ENCODE measurements at places on chromosomes 12 and 14.
A peak's percentile ranks its signal among the peaks of the same experiment; 100 is the strongest.

DNA sequence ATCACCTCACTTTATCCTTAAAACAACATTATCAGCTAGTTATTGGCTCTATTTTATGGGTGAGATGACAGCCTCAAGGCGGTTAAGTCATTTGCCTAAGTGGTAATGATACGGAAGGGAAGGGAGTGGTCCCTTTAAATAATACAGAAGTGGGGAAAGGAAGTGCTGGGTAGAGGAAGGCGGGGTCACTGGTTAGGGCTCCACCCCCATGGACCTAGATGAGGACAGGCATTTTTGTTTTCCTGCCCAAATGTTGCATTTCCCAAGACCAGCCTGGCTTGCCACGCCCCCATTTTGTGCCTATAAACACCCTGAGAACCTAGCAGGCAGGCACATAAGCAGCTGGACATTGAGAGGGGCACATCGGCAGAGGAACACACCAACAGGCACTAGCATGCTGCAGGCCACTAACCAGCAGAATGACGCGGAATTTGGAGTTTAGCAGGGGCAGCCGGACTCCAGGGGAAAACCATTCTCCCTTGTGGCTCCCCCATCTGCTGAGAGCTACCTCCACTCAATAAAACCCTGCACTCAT lies 100.9 kb downstream of the EPS8 start:
- peak; percentile 61 for DNase-seq

DNA sequence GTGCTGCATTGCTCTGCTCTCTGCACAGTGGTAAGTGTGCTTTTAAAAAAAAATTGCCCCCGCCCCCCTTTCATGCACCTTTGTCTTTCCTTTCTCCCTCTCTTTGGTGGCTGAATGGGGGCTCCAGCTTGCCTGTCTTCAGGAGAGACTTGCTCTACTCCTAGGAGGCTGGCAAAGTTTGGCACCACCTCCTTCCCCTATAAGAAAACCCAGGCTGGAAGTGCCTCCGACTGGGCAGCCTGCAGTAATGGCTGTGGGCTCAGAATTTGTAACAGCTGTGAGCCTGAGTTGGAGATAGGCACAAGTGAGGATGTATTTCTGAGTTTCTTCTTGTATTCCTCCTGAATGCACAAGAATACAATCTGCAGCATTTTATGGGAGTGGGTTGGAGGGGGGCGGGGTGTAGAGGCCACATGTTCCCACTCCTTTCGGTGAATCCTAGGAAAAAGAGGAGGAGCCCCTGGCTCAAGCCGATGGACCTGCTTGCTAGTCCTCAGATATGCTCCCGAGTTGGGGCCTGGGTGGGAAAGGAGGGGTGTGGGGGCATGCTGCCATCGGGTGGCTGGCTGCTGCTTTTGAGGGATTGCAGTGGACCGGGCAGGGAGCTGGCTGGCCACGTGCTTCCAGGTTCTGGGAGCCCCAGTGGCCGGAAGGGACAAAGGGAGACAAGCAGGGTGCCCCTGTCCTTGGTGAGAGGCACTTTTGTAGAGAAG lies 124.3 kb downstream of the TSPAN9 start:
- no peak for DNase-seq

DNA sequence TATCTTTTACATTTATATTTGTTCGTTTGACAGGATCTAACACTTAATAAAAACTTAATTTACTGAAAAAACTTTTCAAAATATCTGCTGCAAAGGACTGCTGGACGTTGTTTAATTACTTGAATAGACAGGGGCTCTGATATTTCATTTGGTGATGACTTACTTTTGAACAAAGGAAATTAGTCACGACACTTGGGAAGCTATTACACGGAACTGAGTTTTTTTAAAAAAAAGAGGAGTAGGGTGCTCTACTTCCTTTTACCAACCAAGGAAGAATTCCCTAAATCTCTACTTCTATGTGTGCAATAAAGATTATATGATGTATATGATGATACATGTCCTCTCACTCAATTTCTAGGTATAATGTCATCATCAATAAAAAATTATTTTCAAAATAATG lies 4.7 kb downstream of the FGD6 start:
- no peak for DNase-seq

GRCh38 chr14:54424479-54424901 lies 16.7 kb downstream of the CNIH1 start:
- no peak for DNase-seq

GRCh38 chr12:117059156-117059555 lies 40.1 kb downstream of the TESC start:
- no peak for DNase-seq

DNA sequence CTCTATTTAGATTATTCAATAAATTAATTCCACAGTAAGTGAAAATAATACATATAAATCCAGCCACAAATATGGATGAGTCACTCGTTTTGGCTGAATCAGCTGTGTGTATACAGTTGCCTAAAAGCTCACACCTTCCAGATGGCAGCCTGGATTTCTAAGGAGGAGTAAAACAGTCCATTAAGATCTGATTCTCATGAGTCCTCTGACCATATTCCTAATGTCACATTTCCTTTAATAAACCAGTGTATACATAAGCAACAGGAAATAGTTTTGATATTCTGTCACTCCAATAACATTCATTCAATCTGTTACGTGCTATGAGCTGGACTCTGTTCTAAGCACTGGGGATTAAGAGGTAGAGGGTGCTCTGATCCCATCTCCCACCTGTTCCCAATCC lies 21.8 kb downstream of the MDM1 start:
- peak; percentile 96 for DNase-seq

DNA sequence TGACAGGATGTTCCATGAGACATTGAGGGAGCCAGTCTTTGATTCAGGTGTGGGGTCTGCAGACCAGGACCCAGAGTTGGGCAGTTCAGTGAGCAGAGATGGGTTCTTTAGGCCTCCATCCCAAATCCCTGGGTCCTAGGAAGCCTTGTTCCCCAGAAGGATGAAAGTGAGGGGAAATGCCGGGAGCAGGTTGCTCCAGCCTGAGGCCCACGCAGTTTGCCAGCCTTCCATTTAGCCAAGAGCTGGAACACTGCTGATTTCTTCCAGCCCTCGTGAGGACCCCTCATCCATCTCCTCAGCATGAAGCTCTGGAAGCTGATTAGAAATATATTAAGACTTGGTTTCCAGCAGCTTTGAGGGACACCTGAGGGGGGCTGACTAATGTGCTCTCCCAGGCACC lies 12.1 kb downstream of the C14orf132 start:
- DNase-seq, result no peak

DNA sequence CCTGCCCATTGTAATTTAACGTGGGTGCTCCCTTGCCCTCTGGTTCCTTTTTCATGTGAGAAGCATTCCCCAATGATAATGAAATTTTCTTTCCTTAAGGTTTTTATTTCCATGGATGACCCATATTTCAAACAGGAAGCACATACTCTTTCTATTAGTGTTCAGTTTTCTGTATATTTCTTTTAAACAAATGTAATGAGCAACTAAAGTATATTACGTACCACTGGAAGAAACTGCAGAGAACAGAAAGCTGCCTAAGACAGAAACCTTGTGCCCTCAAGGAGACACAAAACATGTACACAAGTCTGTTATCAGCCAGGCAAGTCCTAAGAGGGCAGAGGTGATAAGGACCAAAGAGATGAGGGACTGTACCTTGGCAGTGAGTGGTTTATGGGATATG lies 414.9 kb downstream of the ETNK1 start:
- no peak for DNase-seq

GRCh38 chr14:96042248-96042930 lies 3.2 kb downstream of the C14orf132 start:
- DNase-seq, result peak; percentile 71

- DNase-seq, result no peak
Observed at GRCh38 chr14:34424488-34424887, 37.6 kb downstream of the SPTSSA start.

- DNase-seq, result peak; percentile 26
Observed at GRCh38 chr12:13049816-13050215, 5.6 kb downstream of the FAM234B start.

DNA sequence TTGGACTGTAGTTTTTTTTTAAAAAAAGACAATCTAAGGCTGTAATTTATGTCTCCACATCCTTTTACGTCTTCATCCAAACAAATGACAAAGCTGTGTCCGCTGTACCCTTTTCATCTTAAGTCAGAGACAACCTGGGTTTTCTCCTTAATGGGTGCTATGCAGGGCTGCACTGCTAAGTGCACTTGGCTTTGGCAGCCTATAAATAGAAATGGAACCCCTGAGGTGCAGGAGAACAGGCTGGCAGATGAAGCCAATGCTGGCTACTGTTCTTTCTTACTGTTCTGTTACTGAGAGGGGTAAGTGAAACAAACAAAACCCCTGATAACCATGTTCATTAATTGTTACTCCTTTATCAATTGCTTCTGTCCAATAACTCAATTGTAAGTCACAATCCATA lies 47.1 kb upstream of the KICS2 start:
- no peak for DNase-seq

GRCh38 chr14:34335968-34336367 lies 126.1 kb downstream of the SPTSSA start:
- no peak for DNase-seq

DNA sequence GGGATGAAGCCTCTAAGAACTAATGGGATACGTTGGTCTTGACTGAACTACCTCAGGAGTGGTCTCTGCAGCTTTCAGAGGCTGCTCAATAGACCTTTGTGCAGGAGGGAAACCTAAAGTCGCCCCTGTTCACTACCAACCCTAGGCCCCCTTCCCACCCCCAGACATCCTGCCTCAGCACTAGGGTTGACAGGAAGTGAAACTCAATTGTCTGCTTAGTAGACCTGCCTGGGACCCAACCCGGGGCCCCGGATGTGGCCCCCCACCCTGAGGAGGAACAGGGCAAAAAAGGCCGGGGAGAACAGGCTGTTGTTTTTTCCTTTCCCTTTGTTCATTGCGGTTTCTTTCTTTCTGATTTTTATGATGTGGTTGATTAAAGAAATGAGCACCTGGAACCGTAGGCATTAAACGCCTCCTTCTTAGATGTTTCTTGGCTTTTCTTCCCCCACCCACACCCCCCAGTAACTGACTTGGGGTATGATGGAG lies 1.6 kb upstream of the DGKA start:
- DNase-seq, result no peak

DNA sequence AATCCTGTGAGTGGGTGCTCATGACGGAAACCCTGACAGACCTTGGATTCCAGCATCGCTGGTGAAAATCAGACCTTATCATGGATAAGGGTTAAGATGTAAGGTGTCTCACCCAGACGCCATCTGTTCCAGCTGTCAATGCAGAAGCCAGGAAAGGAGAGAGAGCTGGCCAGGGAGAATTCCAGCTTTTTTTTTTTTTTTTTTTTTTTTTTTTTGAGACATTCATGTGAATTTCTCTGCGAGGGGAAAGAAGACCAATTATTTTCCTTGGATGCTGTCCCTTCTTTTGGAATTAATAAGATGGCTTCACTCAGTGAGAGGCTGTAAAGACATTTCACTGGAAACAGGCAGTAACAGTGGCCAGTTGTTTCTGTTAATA lies 1.8 kb downstream of the TRAF3 start:
- peak; percentile 39 for DNase-seq

DNA sequence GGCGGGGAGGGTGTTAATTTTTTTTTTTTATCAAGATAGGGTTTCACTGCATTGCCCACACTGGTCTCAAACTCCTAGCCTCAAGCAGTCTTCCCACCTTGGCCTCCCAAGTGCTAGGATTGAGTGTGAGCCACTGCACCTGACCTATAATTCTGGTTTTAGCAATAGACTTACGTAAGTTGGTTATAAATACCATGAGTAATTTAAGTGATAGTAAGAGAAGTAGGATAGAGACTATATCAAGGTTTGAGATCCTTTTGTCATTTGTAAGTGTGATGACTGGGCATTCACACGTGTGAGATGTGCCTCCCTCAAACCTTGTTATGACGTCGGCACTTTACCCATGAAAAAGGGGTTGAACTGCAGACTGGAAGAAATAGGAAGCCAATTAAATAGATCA lies 22.5 kb downstream of the SINHCAF start:
- no peak for DNase-seq

DNA sequence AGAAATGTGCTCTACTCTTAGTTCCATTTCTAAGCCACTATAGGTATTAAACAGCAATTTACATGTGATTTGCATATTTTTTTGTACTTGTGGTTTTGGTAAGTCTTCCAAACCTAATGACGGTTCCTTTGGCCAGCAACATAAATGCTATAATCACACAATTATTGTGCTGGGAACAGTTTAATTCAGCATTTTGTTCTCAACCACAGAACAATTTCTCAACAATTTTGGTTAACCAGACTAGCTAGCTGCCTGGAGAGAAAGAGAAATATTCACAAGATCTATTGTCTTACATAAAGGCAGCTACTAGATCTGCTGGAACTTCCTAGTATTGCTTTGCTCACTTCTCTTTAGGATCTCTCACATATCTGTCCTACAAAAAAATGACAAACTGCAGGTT lies 265.3 kb downstream of the SOX5 start:
- DNase-seq, result no peak

- no peak for DNase-seq
Observed at GRCh38 chr12:4643747-4644146, 5.1 kb downstream of the AKAP3 start.

GRCh38 chr14:33062476-33062875 lies 123.8 kb downstream of the NPAS3 start:
- DNase-seq, result no peak

DNA sequence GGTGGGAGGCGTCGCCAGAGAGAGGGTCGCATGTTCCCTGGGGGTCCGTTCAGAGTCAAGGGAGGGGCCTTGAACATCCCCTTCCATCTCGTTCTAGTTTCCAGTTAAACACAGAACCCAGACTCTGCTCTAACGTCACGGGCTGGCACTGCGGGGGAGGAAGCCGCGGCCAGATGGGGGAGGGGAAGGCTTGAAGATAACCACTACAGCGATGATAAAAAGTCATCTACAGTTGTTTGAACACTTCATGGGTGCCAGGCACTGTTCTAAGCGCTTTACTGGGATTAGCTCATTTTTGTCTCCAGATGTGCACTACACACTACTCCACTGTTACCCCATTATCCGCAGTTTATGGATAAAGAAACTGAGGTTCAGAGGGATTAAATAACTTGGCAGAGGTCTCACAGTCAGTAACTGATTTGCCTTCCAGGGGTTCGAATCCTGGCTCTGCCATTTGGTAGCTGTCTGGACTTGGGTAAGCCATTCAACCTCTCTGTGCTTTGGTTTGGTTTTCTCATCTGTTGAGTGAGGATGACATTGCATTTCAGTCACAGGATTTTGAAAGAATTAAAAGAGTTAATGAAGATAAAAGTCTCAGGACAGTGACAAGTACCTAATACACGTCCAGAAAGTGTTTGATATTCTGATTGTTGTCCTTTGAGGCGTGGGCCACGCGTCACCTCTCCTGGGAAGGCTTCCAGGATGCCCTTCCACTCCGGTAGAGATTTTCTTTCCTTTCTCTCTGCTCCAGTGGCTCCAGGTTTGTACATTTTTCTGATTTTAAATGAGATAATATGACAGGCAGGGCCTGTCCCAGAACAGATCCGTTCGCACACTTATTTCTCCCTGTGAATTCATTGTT lies 798 bp upstream of the RASAL1 start:
- DNase-seq, result no peak

GRCh38 chr12:63821781-63822251 lies 22.7 kb upstream of the SRGAP1 start:
- DNase-seq, result peak; percentile 48

GRCh38 chr12:52528641-52529143 lies 8.5 kb upstream of the KRT5 start:
- DNase-seq, result no peak

- no peak for DNase-seq
Observed at GRCh38 chr12:41619705-41620104, 431.6 kb downstream of the PDZRN4 start.

All from fibroblast of skin of back (primary cell).